ENCODE measurements at places on chromosomes 2 and 18.

GRCh38 chr2:8737571-8738175 lies 55.8 kb downstream of the ID2 start:
- DNase-seq, result no peak

- DNase-seq, result no peak
Observed at GRCh38 chr2:60459851-60460250, 93.6 kb downstream of the BCL11A start.

GRCh38 chr2:141595316-141595920 lies 535.4 kb downstream of the LRP1B start:
- DNase-seq, result no peak

- DNase-seq, result no peak
Observed at GRCh38 chr2:188078534-188078933, 213.1 kb upstream of the GULP1 start.

DNA sequence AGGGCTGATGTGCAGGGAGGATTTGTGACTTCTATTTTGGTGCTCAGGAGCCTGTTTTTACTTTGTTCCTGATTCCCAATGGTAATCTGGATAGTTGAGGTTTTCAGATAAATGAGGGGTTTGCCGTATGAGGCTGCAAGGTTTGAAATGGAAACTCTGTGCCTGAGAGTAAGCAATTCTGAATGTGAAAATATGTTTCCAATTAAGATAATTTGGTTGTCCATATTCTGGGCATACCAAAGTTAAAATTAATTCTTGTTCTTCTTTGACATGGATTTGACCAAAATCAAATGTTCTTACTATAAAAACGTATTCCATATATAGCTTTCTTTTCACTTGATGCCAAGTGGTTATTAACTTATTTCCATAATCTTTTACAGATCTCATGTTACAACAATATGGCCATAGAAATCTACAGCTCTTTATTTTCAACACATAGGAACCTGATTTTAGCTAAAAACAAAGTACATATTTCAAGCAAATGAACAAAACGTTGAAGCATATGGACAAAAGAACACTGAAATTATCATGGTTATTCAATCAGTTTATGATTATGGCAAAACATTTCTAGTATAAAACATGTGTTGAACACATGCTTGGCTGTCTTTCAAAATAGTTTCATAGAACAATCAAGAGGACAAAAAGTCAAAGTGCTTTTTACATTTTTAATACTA lies 63.4 kb upstream of the ARHGAP28 start:
- no peak for DNase-seq

- DNase-seq, result no peak
Observed at GRCh38 chr2:122007577-122007976, 252.1 kb downstream of the TSN start.

GRCh38 chr2:230942371-230942770 lies 17.3 kb upstream of the GPR55 start:
- DNase-seq, result no peak

DNA sequence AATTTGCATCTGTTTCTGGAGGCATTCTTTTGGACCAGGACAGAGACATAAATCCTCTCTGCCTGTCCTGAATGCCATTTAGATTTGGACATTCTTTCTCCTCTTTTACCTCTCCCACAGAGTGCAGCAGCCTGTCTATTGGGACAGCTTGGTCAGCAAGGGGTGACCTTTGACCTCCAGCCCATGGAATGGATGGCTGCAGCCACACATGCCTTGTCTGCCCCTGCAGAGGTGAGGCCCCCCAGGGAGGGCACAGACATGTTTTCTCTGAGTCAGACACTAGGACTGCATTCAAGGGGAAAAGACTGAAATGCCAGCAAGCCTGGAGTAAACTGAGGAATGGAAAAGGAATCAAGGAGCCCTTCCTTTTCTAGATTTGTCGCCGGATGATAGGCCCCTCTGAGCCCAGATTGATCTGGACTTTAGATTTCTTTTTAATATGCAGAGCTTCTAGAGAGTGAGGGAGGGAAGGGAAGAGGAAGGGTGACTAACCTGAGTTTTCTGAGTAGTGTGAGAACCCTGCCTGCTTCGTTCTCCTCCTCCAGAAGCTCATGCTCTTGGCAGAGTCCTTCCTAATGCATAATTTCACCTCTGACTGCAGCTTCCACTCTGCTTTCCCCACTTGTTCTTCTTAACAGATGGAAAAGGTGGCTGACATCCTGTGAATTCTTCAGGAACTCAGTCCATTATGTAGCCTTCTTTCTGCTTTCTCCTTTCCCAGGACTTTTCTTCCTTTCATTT lies 16.1 kb upstream of the TTLL4 start:
- DNase-seq, result no peak

DNA sequence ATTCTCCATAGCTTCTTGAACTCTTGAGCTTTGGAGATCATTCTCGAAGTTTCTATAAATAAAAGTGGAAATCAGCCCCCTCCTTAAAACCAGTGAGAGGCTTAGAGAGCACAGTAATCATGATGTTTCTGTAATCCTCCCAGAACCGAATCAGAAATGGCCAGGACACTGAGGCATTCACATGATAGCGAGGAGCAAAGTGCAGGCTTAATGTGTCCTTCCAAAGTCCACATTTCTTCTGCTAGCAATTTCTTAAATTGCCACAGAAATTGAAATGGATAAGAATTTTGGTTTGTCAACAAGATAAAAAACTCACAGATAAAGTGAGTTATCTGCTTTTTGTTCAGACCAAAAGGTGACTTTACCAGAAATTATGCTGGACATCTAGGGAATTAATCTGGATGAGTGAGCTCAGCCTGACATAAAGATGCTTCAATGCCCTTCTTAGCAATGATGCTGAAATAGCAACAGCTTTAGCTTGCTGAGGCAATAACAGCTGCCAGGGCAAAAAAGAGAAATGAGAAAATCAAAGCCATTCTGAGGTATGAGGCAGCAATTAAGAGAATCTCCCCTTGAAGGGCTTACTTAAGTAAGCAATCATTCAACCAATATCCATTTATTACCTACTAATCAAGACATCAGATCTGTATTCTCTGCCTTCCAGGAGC lies 82.4 kb upstream of the PHLPP1 start:
- DNase-seq, result no peak

GRCh38 chr2:127087791-127088495 lies 19.0 kb downstream of the BIN1 start:
- DNase-seq, result no peak

GRCh38 chr18:75829091-75829490 lies 401.6 kb upstream of the SMIM21 start:
- no peak for DNase-seq

Data from A673 (cell line).